ENCODE measurements at places on chromosomes 1 and 21. TPM values are rescaled to one million over a fixed set of nuclear protein-coding genes. Genes with fewer than 3 reads are reported as not detected.

DNA sequence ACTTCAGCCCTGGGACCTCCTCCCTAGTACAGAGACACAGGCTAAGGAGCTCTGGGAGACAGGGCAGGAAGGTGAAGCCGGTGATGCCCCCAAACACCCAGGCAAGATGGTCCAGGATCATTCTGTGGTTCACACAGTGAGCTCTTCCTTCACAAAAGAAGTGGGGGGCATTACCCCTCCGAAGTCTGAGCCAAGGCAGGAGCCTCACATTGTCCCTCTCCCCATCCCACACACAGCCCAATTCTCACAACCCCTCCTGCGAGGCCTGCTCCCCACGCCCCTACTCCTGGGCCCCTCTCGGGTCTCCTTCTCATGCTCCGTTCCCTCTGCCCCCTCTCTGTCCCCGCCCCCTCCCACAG is 10.7 kb downstream of the MEF2D start:
- no peak for DNase-seq

INTS7 gene
- total RNA-seq = 34.7 TPM

- no peak for DNase-seq
Observed at GRCh38 chr1:54708385-54708784, 7.3 kb upstream of the TTC4 start.

- no peak for DNase-seq
Observed at GRCh38 chr1:61486783-61487536, 238.0 kb downstream of the TM2D1 start.

AKR7A2 gene
- total RNA-seq = 68.4 TPM

DNA sequence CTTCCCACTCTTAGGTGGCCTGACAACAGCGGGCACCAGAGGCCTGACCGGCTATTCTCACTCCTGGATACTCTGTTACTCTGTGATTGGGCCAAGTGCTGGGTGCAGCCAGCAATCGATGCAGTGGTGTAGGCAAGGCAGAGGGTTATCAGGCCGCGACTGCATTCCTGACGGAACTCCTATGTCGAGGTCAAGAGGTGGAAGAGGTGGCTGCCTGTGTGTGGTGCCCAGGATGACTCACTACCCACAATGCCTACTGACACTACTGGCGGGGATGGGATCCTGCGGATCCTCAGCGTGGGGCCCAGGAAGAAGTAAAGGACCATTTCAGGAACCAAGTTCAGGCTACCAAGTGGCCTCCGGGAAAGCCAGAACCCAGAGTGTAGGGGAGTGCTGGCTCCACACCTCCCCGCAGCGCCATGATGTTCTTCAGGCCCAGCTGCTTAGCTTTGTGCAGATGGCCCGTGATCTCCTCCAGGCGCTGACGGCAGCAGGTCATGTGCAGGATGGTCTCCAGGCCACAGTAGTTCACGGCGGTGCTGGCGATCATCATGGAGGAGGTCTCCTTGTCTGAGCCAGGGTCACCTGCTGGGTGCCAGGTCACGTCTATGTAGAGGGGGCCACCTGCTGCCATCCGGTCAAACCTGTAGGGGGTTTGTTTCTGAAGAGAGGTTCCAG is 4.9 kb downstream of the MTHFR start:
- no peak for DNase-seq

DNA sequence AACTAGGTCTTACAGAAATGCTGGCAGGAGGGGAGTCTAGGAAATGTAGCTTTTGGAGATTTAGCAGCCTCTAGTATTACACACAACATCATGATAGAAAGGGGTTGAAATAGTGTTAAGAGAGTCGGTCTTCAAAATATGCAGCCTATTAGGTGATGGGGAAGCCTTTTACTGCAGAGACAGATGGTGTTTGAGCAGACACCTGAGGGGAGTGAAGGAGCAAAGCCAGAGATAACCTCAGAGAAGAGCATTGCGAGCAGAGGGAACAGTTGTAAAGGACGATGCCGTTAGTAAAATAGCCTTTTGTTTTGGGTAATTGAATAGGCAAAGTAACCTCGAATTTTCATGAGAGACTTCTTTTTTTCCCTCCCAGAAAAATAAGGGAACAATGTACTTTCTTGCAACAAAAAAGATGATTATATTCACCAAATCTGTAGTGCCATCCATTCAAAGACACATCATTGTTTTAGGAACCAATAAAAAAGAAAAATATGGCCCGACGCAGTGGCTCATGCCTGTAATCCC is 66.3 kb upstream of the KIF1B start:
- no peak for DNase-seq

APCS gene
- not detected for total RNA-seq

TTF2 gene
- total RNA-seq = 9.4 TPM

- no peak for DNase-seq
Observed at GRCh38 chr1:9822897-9823692, 670 bp downstream of the CLSTN1 start.

GRCh38 chr1:187013582-187014200 is 184.9 kb downstream of the PLA2G4A start:
- no peak for DNase-seq

GRCh38 chr1:170200621-170201397 is 55.0 kb downstream of the NTMT2 start:
- peak; percentile 66 for DNase-seq

DNA sequence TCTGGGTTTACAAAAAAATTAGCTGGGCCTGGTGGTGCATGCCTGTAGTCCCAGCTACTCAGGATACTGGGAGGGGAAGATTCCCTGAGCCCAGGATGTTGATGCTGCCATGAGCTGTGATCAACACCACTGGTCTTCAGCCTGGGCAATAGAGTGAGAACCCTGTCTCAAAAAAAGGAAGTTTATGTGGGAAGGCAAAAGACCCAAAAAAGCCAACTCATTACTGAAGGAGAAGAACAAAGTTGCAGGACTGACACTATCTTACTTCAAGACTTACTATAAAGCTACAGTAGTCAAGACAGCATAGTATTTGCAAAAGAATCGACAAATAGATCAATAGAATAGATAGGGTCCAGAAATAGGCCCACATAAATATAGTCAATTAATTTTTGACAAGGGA is 9.2 kb upstream of the PTGS2 start:
- DNase-seq = no peak

DNA sequence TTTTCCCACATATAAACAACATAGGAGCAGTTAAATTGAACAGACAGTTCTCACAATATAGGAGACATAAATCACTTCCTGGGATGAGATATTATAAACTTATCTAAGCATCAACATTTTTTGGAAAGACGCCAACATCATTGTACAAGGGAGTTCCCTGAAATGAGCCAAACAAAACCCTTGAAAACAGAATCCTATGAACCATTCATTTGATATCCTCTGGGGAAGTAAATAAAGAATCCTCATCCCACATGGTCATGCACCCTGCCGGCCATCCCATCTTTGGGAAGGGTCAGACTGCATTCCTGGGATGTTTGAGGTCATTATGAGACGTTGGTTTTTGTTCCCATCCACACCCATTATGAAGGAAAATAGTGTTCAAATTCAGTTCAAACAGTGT is 111.8 kb upstream of the USP25 start:
- peak; percentile 75 for DNase-seq

GRCh38 chr1:181206513-181206912 is 118.0 kb downstream of the IER5 start:
- no peak for DNase-seq

GRCh38 chr1:25900219-25900618 is 6.0 kb downstream of the STMN1 start:
- DNase-seq = no peak

DNA sequence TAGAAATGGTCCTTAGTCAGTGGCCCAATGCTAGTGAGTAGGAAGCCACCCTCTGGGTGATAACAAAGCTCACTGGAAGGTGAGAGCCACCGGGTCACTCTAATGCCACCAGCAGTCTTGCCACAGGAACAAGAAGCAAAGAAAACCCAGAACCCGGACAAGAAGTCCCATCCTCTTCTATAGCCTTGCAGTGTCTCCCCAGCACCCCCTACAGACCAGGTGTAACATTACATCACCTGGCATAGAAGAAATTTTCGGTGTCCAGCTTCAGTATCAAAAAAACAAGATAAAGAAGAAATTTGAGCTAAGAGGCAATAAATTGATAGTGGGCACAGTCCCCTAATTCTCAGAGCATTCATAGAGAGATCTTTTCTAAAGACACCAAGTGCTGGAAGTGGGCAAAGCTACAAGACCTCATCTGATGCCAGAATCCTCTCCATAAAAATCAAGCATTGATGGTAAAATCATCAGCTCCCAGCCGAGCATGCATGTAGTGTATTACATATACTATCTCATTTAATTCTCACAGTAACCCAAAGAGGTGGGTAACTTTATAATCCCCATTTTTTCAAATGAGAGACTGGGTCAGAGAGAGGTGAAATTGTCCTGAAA is 491.0 kb downstream of the MATN1 start:
- no peak for DNase-seq

- no peak for DNase-seq
Observed at GRCh38 chr1:8348047-8348776, 30.3 kb downstream of the SLC45A1 start.

LCE2A gene
- total RNA-seq = not detected

DNA sequence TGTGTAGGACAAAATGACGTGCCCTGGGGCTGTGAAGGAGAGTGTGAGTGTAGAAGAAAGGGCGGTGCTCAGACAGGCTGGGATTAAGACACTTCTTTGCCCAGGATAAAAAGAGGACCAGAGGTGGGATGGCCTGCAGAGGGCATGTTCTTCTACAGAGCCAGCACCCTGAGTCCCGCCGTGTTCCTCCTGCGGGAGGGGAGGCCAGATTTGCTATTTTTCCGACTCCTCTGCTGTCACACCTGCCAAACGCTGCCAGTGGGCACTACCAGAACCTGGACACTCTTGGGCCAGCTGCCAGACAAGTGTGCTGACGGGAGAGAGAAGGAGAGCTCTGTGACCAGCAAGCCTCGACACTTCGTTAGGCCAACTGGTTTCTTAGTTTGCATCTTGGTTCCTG is 206.4 kb downstream of the PLD5 start:
- no peak for DNase-seq

- peak; percentile 90 for DNase-seq
Observed at GRCh38 chr1:84366786-84367185, 31.5 kb upstream of the DNASE2B start.

OR2T33 gene
- not detected for total RNA-seq

Measured in fibroblast of the aortic adventitia (primary cell).